ENCODE measurements at places on chromosomes 12 and 14.

DNA sequence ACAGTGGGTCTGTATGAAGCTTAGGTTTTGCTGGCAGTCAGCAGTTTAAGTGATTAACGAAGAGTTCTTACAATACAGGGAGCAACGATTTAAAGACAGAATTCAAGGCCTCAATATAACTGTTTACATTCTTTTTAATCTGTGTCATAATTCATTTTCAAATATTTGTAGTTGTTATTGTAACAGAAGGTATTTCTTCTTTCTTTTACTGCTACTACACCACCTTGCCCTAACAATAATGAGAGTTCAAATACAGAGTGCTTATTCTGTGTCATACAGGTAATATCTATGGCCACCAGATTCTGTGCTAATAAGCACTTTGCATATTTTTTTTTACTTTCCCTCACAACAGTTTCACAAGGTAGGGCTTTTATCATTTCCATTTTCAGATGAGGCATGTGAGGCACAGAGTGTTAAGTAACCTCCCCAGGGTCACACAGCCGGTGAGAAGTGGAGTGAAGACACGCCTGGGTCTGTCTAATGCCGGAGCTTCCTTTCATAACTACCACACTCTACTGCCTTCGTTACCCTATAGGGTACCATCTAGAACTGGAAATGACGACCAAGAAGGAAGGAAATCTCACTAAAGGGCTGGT, 81.9 kb downstream of the PELI2 start:
- DNase-seq, result no peak

DNA sequence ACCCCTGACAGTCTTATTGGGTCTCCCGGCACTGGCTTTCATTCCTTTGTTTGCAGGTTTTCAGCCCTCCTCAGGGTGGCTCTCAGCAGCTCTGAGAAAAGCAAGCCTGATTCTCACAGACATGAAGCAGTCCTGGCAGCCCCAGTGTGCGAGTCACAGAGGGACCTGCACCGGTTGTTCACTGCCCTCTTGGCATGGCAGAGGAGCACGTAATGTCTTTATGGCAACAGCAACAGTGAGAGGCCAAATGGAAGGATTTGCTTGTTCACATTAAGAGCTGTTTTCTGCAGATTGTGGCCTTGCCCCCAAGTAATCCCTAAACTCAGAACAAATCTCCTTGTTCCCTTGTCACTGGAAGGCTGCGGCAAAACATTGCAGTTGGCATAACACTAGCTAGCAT, 3.4 kb downstream of the KCNA5 start:
- DNase-seq, result no peak

GRCh38 chr14:103543721-103544387, 14.9 kb downstream of the TRMT61A start:
- no peak for DNase-seq

DNA sequence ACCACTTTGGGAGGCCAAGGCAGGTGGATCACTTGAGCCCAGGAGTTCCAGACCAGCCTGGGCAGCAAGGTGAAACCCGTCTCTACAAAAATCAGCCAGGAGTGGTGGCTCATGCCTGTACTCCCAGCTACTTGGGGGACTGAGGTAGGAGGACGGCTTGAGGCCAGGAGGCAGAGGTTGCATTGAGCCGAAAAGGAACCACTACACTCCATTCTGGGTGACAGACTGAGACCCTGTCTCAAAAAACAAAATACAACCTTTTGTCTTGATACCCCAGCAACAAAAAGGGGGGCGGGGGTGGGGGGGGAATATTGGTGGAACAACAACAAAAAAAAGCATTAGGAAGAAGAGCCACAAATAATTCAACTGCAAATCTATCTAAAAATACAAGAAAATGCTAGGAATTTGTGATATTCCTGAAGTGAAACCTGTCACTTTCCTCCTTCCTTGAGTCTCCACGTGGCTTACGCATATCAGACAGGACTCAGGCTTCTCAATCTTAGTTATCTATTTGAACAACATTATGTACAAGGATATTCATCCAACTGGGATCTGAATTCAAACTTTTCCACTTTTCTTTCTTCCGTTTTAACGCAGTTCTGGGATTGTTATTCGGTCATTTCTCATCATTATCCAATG, 1.3 kb downstream of the R3HDM2 start:
- no peak for DNase-seq

GRCh38 chr14:87170179-87170578, 822.8 kb downstream of the GALC start:
- no peak for DNase-seq

DNA sequence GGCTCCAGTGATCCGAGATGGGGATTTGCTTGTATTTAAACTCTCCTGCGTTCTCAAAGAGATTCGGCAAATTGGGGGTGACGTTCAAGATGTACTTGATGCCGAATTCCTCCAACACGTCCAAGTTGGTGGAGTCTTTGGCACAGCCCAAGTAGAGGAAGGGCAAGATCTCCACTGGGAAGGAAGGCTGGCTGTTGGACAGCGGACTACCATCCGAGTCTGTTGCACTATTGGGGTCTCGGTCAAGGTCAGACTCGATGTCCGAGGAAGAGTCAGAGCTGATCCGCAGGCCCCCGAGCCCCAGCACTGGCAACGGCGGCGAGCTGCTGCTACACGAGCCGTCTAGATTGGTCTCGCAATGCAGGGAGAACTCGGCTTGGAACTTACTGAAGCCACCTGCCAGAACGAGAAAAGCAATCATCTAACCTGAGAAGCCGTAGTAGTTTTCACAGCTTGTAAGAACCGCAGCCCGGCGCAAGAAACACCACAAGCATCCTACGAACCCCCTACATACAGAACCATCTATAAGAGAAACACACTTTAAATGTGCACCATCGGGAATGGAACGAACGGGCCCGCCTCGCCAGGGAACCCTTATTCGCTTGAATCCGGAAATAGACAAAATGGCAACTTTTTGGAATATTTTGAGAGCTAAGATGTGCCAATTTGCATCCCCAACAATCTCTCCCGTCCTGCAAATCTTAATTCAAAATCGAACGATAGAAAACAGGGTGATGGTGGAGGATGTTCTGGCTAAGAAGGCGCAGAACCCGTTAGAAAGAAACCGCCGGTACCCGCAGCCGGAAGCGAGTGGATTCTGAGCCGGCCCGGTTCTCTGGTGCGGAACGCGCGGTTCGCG, 1.4 kb downstream of the DUSP6 start:
- no peak for DNase-seq

- DNase-seq, result no peak
Observed at GRCh38 chr12:110857528-110857927, 10.7 kb downstream of the CCDC63 start.

DNA sequence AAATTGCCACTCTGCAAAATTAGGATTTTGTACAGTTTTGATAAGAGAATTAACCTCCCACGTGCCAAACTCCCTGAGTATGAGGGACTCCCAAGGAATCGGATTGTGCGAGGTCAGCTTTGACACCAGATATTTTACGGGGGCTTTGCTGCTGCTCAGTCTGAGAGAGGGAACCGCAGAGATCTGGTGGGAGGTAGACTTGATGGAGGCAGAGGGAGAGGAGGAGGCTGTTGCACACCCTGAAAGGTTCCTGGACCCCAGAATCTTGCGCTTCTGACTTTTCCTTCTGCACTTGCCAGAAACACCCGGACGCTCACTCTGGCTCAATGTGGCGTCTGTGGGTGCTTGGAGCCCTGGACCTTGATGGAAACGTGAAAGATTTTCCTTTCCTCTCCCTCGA, 83.9 kb downstream of the PAPOLA start:
- no peak for DNase-seq

- peak; percentile 32 for DNase-seq
Observed at GRCh38 chr14:99037777-99038430, 234.1 kb downstream of the BCL11B start.

- no peak for DNase-seq
Observed at GRCh38 chr14:55099756-55100155, 29.3 kb upstream of the LGALS3 start.

DNA sequence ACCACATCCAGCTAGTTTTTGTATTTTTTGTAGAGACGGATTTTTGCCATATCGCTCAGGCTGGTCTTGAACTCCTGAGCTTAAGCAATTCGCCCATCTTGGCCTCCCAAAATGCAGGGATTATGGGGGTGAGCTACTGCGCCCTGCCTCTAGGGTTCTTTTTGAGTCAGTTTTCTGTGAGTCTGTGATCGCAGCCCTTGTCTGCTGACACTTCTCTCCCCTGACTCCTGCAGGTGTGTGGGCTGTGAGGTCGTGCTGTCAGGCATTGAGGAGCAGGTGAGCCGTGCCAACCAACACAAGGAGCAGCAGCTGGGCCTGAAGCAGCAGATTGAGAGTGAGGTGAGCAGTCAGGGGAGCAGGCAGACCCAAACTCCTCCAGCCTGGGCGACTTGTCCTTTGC, 6.3 kb downstream of the COPS7A start:
- no peak for DNase-seq

DNA sequence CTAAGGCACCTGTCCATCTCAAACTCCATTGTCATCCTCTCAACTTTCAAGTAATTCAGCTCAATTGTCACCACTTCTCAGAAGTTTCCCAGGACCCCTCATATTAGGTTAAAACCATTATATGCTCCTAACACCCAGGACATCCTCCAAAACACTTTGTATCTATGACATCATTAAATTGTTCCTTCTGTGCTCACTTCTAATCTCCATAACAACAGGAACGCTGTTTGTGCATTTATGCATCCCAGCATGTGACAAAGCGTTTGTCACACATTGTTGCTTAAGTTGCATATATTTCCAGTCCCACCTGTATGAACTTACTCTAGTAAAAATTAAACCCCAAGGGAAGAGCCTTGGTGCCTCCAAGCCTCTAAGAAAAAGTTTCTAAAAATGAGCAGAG, 133.9 kb downstream of the TBX5 start:
- DNase-seq, result no peak

DNA sequence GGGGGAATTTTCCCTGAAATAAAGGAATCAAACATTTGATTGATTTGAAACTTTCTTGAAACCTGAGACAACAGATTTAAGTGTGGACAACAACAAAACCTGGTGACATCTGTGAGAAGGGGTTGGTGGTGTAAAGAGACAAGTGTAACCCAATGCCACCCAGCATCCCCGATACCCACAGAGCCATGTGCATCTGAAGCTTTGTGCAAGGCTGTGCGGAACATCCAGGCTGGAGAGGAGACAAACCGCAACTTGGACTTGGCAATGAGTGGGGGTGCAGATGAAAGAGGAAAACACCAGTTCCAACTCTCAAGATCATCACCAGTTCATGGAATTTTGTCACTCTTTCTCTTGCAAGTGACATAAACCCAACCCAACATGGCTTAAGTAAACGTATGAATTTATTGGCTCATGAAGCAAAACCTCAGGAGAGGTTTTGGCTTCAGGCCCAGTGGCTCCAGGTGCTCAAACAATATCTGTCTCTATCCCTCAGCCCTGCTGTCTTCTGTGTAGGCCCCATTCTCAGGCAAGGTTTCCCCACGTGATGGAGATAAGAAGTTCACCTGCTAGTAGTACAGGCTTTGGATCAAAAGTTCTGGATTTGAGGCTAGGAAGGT, 55.2 kb upstream of the NTF3 start:
- DNase-seq, result no peak

DNA sequence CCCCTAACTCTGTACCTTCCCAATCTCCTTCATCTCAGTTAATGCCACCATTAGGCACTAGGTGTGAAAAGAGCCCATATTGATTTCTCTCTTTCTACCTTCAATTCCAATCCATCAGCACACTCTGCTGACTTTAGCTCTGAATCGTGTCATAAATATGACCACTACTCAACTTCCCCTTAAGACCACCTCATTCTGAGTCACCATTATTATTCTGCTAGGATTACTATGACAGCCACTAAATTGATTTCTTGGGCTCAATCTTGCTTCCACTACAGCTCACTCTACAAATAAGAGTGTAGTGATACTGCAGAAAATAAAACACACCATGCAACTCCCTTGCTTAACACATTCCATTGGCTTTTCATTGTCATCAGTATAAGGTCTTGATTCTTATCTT, 1449.0 kb upstream of the FLRT2 start:
- no peak for DNase-seq

- DNase-seq, result no peak
Observed at GRCh38 chr12:4272424-4273272, 914 bp upstream of the CCND2 start.

DNA sequence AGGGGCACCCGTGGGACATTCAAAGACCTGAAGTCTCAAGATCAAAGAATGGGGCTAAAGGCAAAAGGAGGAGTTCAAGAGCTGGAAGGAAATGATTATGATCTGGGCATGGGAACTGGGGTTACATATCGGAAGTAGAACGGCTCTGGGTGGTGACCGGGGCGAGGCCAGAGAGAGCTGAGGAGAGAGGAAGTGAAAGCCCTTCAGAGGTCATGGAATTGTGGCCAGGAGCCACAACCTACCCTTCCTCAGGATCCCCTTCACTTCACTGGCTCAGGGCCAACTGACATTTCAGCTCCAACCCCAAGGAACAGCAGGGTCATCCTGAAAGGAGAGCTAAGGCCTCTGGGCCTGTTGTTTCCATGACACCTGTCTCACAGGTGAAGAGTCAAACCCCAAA, 57.8 kb downstream of the GALNT16 start:
- no peak for DNase-seq

DNA sequence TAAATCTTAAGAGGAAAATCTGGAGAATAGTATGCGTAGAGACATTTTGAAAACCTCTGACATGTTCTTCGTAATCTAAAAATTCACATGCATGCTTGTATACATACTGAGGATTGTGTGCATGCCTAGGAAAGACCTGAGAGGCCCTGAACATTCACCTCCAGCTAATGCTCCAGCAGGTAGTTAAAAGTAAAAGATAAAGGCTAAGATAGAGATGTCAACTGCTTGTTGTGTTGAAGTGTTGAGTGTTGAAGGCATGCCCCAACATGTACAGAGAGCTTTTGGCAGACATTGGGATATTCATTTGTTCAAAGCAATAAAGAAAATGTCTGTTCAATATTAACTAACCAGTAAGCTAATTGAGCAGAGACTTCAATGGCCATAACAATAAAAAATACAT, 118.6 kb upstream of the SYT1 start:
- DNase-seq, result no peak

GRCh38 chr12:107490010-107490409, 195.6 kb upstream of the PWP1 start:
- no peak for DNase-seq

GRCh38 chr12:114919479-114919878, 235.5 kb upstream of the TBX3 start:
- DNase-seq, result no peak

All from HEK293T (cell line).